A549 treated with Mapracorat at 1 μM for 4 hours (cell line): ENCODE measurements at places on chromosomes 2 and 18. TPM values are rescaled to one million over a fixed set of nuclear protein-coding genes. Genes with fewer than 3 reads are reported as not detected.

The LHCGR gene
- not detected in 5 replicates for total RNA-seq

The CIB4 gene
- total RNA-seq: 0.31 to 0.38 TPM (median 0.35 TPM) in 3 of 5 replicates, not detected in the others

The PRKCE gene
- 7.7 to 9.9 TPM (median 8.9 TPM) in 5 replicates for total RNA-seq

The CHRNG gene
- total RNA-seq: not detected in 5 replicates
